ENCODE measurements at places on chromosomes 4 and X. TPM values are rescaled to one million over a fixed set of nuclear protein-coding genes. Genes with fewer than 3 reads are reported as not detected.

STARD8 gene
- total RNA-seq, result 3.7 TPM

DNA sequence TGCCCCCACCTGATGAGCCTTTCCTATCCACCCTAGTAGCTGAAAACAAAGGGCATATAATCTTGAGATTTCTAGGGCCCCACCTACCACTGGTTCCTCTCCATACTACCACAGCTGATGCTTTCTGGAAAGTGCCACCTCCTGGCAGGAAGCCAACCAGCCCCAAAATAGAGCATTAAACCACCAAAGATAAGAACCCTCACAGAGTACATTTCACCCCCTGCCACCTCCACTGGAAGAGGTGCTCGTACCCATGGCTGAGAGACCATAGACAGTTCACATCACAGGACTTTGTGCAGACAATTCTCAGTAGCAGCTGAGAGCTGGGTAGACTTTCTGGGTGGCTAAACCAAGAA, 94.1 kb downstream of the IRS4 start:
- no peak for DNase-seq

PROM1 gene
- 21.6 TPM for total RNA-seq

HTR2C gene
- 3.3 TPM for total RNA-seq

CACNA1F gene
- 0.36 TPM for total RNA-seq

GRCh38 chrX:115562480-115562847, 1.5 kb downstream of the PLS3 start:
- DNase-seq, result no peak

GRCh38 chr4:7194251-7195140, 2.2 kb downstream of the SORCS2 start:
- no peak for DNase-seq

KIF4A gene
- total RNA-seq, result 5.7 TPM

KDM5C gene
- total RNA-seq, result 105 TPM

DNA sequence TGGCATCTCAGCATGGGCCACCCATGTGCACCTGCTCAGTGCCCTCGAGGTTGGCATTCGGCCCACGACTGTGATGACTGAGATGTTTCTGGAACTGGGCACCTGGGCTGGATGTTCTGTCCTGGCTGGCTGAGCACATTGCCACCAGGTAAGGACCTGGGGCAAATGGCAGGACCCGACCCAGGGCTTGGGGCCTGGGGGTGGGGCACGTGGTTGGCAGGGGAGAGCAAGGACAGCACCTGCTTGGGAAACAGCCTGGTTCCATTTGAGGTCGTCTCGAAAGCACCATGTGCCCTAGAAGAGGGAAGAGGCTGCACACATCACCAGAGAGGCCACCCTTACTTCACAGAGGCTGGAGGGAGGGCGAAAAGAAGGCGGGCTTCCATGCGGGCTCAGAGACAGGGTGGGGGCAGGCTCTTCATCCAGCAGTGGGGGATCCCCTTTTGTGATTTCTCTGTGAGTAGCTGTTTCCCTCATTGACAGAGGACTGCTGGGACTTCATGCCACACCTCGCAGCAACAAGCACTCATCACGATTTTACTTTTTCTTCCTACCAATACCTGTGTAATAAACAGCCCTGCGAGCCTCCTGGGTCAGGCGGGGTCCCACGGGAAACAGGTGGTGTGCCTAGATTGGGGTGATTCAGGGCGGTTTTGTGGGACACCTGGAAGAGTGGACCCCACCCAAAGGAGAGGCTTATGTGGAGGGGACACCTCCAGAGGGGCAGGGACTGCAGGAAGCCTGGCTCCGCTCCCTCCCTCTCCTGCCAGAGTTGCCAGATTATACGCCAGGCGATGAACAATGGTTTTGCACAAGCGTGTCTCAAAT, 12.0 kb downstream of the TMEM187 start:
- peak; percentile 69 for DNase-seq

DNA sequence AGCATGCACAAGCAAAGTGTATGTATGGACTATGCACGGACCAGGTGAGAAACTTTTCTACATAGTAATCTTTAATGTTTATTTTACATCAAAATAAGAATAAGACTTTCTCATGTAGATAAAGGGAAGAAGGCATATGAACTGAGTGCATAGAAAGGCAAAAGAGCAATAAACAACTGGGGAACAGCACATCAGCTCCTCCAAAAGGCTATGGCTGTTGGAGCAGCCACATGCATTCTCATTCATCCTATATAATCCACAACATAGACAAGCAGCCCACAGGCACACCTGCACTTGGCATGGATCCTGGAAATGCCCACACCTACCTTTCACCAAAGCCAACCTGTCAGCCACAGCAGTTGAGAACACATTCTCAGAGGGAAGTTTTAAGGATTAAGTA, 586.9 kb upstream of the INTU start:
- DNase-seq, result no peak

SYP gene
- total RNA-seq, result 85.9 TPM

DNA sequence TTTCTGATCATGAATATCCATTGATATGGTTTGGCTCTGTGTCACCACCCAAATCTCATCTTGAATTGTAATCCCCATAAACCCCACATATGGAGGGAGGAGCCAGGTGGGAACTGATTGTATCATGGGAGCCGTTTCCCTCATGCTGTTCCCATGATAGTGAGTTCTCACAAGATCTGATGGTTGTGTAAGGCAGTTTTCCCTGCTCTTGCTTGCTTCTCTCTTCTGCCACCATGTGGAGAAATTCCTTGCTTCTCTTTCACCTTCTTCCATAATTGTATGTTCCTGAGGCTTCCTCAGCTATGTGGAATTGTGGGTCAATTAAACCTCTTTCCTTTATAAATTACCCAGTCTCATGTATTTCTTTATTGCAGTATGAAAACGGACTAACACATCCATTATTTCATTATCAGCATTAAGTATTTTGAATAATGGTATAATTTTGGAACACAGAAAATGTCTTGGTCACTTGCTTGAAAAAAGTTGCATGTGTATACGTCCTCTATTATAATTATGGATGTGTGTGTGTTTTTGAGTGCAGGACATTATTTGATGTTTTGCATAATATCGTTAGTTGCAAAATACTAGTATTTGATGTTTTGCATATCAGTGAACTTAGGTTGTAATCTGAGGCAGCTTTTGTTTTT, 334.6 kb downstream of the PCDH10 start:
- no peak for DNase-seq

- DNase-seq, result no peak
Measured at GRCh38 chr4:94169803-94170372, 37.8 kb upstream of the SMARCAD1 start.

ERAS gene
- 0.27 TPM for total RNA-seq

OTOP1 gene
- not detected for total RNA-seq

LANCL3 gene
- total RNA-seq, result 2.4 TPM

GRCh38 chr4:110654254-110654635, 31.4 kb upstream of the PITX2 start:
- DNase-seq, result no peak

- DNase-seq, result no peak
Measured at GRCh38 chrX:42943051-42943974, 165.3 kb upstream of the PPP1R2C start.

DNA sequence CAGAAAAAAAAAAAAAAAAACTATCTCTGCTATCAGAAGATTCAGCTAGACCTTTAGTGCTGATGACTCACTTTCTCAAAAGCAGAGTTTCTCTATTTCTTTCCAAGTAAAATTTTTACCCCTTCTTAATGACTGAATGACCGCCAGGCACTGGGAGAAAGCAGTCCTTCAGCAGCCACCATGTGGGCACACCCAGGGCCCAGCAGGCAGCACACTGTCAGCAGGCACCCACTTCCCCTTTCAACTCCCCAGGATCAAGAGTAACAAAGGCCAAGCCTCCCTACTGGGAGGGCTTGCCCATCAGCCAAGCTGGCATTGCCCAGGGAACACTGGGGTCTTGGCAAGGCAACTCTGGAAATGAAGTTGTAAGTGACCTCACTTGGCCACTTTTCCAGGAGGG, 201.9 kb upstream of the MAMLD1 start:
- DNase-seq, result no peak

- DNase-seq, result no peak
Measured at GRCh38 chrX:139211568-139212182, 318.9 kb upstream of the F9 start.

DNA sequence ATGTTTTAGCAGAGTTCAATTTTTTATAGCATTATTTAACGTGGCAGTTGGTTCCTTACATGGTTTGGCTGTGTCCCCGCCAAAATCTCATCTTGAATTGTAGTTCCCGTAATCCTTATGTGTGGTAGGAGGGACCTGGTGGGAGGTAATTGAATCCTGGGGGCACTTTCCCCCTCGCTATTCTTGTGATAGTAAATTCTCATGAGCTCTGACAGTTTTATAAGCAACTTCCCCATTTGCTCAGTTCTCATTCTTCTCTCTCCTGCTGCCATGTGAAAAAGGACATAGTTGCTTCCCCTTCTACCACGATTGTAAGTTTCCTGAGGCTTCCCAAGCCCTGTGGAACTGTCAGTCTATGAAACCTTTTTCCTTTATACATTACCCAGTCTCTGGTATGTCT, 329.5 kb downstream of the GRIA2 start:
- no peak for DNase-seq

- no peak for DNase-seq
Measured at GRCh38 chr4:41425650-41426049, 112.3 kb upstream of the LIMCH1 start.

ATP8A1 gene
- total RNA-seq, result 174 TPM

GYG2 gene
- 11.1 TPM for total RNA-seq
